ENCODE measurements at places on chromosomes 5 and 9. TPM values are rescaled to one million over a fixed set of nuclear protein-coding genes. Genes with fewer than 3 reads are reported as not detected.

DNA sequence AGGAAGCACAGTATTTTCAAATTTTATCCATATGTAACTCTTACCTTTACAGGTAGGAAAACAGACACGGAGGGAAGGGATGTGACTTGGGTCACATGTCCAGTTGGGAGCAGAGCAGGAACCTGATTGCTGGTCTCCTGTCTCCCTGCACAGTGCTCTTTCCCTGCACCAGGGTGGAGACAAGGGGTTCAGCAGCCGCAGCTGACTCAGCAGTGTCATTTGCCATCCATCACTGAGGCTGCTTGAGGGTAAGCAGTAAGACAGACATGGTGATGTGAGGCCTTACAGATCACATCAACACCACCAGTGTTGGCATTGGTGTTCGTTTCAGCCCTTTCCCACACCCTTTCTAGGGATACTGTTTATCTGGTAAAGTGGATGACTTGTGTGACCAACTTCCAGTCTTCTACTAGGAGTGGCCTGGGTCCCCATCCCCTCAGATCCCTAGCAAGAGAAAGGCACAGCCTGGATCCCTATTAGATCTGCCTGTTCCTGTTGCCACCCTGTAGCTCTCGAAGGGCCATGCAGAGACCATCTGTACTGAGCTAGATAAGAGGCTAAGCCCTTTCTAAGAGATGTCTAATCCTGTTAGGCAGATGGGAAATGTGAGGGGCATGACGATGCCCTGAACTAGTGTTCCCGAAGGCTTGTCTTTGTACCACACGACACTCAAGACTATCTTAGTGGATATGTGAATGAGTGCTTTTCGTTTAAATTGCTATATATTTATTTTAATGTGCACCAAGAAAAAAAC is 29.1 kb downstream of the FRMPD1 start:
- no peaks in the 10 kb centered on the region for H3K36me3 ChIP-seq
- no peaks in the 10 kb centered on the region for H3K4me1 ChIP-seq
- peaks cover 81% of the 10 kb centered on the region for H3K27me3 ChIP-seq
- H3K4me3 ChIP-seq: no peak overlapping the region

The GRXCR2 gene
- total RNA-seq: not detected

DNA sequence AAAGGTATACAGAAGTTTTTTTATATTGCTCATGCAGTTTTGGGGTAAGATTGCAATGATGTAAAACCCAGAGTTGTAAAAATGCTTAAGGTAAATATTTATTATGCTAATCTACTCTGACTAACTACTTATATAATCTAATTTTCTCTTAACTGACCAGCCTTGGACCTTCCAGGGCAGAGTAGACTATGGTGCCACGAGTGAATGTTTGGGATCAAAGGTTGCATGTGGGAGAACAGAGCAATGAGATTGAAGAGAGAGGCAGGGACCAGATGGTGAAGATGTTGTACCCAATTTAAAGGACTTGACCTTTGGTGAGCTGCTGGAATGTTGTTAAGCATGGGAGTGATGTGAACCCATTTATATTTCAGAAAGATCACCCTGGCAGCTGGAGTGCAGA is 34.8 kb upstream of the PANK3 start:
- DNase-seq: no peak
- no peaks in the 10 kb centered on the region for H3K27me3 ChIP-seq
- no peak overlapping the region for H3K27ac ChIP-seq
- no peaks in the 10 kb centered on the region for H3K36me3 ChIP-seq
- no peak overlapping the region for H3K4me3 ChIP-seq
- peaks cover 32% of the 10 kb centered on the region for H3K4me1 ChIP-seq

The SH3TC2 gene
- total RNA-seq: 6.8 TPM

The CCL27 gene
- total RNA-seq: 0.84 TPM

DNA sequence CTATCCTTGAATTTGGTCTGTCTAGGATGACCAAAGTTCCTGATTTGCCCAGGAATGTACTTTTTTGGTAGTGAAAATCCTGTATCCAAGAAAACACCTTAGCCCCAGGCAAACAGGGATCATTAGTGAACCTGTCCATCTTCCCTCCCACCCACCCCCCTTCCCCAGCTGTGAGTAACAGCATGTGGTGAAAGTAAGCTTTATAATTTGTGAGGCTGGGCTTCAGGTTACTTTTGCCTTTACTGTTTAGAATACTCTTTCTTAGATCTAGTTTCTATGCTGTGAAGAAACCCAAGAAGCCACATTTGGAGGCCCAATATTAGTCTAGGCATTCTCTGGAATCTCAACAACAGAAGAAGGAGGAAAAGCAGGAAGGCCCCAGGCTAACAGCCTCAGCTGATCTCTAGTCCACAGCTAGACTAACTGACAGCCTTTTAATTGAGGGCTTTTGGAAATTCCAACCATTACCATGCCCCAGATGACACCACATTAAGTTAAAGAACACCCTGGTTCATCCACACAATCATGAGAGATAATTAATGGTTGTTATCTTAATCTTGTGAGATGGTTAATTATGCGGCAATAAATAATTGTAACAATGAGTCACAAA is 703.0 kb upstream of the NUDT12 start:
- H3K27me3 ChIP-seq: no peaks in the 10 kb centered on the region
- H3K4me1 ChIP-seq: peaks cover 29% of the 10 kb centered on the region
- no peak overlapping the region for H3K4me3 ChIP-seq
- DNase-seq: no peak
- H3K36me3 ChIP-seq: peaks cover 2% of the 10 kb centered on the region

DNA sequence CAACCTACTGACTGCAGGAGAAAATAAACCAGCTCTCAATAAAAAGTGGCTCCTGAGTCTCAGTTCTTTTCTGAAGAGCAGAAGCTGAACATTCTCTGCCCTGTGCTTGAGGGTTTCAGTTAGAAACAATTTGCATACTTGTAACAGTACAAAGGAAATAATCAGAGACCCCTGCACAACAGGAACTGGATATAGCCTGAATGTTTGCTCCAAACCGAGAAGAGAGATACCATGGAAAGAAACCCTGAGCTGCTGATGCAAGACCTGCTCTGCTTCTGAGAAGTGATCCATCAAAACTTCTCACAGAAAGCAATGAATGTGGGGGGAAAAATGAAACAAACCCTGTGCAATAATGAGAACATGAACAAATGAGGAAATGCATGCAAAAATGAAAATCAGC is 592.9 kb downstream of the SEMA5A start:
- peaks cover 5% of the 10 kb centered on the region for H3K4me1 ChIP-seq
- DNase-seq: no peak
- H3K4me3 ChIP-seq: no peak overlapping the region

- no peak overlapping the region for H3K4me3 ChIP-seq
- peaks cover 9% of the 10 kb centered on the region for H3K36me3 ChIP-seq
- H3K4me1 ChIP-seq: peaks cover 4% of the 10 kb centered on the region
- no peaks in the 10 kb centered on the region for H3K27me3 ChIP-seq
- no peak overlapping the region for H3K27ac ChIP-seq
Measured at GRCh38 chr9:114957558-114957957, 27.2 kb upstream of the TNFSF8 start.

DNA sequence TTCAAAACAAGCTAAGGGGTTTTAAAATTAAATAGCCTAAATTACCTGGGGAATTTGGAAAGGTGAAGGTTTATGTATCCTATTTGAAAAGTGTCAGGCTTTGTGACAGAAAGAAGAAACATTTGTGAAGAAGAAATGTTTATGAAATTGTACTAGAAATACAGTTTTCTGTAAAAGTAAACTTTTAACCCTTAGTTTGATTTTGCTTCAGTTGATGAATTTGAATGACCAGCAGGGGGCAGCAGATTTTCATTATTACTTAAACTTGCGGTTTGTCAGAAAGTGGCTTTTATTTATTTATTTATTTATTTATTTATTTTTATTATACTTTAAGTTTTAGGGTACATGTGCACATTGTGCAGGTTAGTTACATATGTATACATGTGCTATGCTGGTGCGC is 58.1 kb downstream of the NNT start:
- H3K4me1 ChIP-seq: no peaks in the 10 kb centered on the region
- no peaks in the 10 kb centered on the region for H3K27me3 ChIP-seq
- no peak overlapping the region for H3K4me3 ChIP-seq
- DNase-seq: no peak
- H3K36me3 ChIP-seq: peaks cover 37% of the 10 kb centered on the region

The KCNV2 gene
- total RNA-seq: not detected

The FBP2 gene
- not detected for total RNA-seq

The PCDHGC4 gene
- 5.2 TPM for total RNA-seq

The SPATA6L gene
- total RNA-seq: 5.5 TPM

- peaks cover 3% of the 10 kb centered on the region for H3K36me3 ChIP-seq
- no peak overlapping the region for H3K4me3 ChIP-seq
- no peak for DNase-seq
- no peaks in the 10 kb centered on the region for H3K4me1 ChIP-seq
- no peak overlapping the region for H3K27ac ChIP-seq
- no peaks in the 10 kb centered on the region for H3K27me3 ChIP-seq
Measured at GRCh38 chr9:81293651-81294050, 395.7 kb downstream of the TLE1 start.

The DND1 gene
- 3.3 TPM for total RNA-seq

DNA sequence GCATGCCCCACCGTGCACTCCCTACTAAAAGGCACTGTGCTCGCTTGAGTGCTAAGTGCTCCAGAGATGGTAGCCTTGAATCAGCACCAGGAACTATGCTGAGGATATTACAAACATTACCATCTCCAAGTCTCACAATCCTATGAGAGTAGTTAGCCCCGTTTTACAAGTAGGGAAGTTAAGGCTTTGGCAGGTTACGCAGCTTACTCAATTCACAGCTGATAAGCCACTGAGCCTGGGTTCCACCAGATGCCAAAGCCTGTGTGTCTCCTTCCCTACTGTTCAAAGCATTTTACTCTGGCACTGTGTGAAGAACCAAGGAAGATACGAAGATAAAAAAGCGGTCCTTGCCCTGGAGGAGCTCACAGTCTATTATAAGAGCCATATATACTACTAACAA is 216.2 kb downstream of the EBF1 start:
- no peak overlapping the region for H3K4me3 ChIP-seq
- H3K27ac ChIP-seq: no peak overlapping the region
- no peak for DNase-seq
- H3K27me3 ChIP-seq: peaks cover 42% of the 10 kb centered on the region
- H3K4me1 ChIP-seq: peaks cover 27% of the 10 kb centered on the region
- no peaks in the 10 kb centered on the region for H3K36me3 ChIP-seq

- no peaks in the 10 kb centered on the region for H3K27me3 ChIP-seq
- H3K4me3 ChIP-seq: no peak overlapping the region
- no peaks in the 10 kb centered on the region for H3K36me3 ChIP-seq
- H3K27ac ChIP-seq: no peak overlapping the region
- DNase-seq: no peak
- H3K4me1 ChIP-seq: no peaks in the 10 kb centered on the region
Measured at GRCh38 chr5:85077581-85077980, 692.9 kb upstream of the EDIL3 start.
